Activated B cell treated with CpG ODN at 0.5 μM for 24 hours (primary cell): ENCODE measurements at places on chromosomes 5 and 9. TPM values are rescaled to one million over a fixed set of nuclear protein-coding genes. Genes with fewer than 3 reads are reported as not detected.

CXCL14 gene
- not detected in 2 replicates for total RNA-seq

TSSK1B gene
- not detected in 2 replicates for total RNA-seq

C5orf52 gene
- total RNA-seq: not detected in 2 replicates

PCDHB6 gene
- total RNA-seq: not detected in 2 replicates

FUT7 gene
- 3.9 and 5.0 TPM in 2 replicates for total RNA-seq

QRFP gene
- not detected in 2 replicates for total RNA-seq
